ENCODE measurements at places on chromosomes 3 and 15. TPM values are rescaled to one million over a fixed set of nuclear protein-coding genes. Genes with fewer than 3 reads are reported as not detected.

DNA sequence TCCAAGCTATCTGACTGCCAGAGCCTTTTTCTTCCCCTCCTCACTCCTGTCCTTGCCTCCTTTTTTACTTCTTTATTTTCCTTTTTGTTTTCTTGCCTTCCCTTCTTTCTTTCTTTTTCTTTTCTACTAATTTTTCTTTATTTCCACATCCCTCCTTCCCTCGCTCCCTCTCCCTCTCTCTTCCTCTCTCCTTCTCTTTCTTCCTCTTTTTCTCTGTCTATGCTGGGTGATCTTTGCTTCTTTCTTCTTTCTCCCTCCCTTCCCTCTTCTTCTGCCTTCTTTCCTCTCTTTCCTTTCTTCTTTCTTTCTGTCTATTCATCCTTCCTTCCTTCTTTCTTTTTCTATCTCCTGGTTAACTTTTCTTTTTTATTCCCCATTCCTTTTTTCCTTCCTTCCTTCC lies 564.8 kb downstream of the NSUN3 start:
- H3K36me3 ChIP-seq = peaks cover 2% of the 10 kb centered on the region
- no peak for DNase-seq
- H3K4me3 ChIP-seq = no peak overlapping the region
- peaks cover 1% of the 10 kb centered on the region for H3K27me3 ChIP-seq
- no peak overlapping the region for H3K27ac ChIP-seq
- H3K4me1 ChIP-seq = no peaks in the 10 kb centered on the region

DNA sequence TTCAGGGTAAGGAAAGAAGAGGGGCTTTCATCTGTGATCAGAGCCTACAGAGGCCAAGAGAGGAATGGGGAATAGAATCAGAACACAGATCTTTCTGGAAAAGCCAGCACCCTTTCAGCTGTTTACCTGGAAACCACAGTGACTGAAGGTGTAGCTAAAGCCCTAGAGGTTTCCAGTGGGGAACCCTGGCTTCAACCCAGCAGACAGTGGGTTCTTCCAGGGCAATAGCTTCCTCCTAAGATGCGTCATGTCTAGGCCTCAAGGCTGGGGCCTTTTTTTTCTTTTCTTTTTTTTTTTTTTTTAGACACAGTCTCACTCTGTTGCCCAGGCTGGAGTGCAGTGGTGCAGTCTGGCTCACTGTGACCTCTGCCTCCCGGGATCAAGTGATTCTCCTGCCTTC lies 3.1 kb upstream of the CPNE9 start:
- H3K27me3 ChIP-seq = peaks cover 3% of the 10 kb centered on the region
- H3K36me3 ChIP-seq = no peaks in the 10 kb centered on the region
- no peak for DNase-seq
- no peak overlapping the region for H3K4me3 ChIP-seq
- H3K4me1 ChIP-seq = peaks cover 11% of the 10 kb centered on the region

The KLHL6 gene
- total RNA-seq = not detected

The RGMA gene
- 56.6 TPM for total RNA-seq

The KCNH8 gene
- 30.9 TPM for total RNA-seq

- no peak for DNase-seq
- peaks cover 6% of the 10 kb centered on the region for H3K27me3 ChIP-seq
- H3K27ac ChIP-seq = no peak overlapping the region
- no peaks in the 10 kb centered on the region for H3K4me1 ChIP-seq
These were observed 28.4 kb downstream of the HDAC11 start for GRCh38 chr3:13508496-13508895.

- no peak overlapping the region for H3K27ac ChIP-seq
- peaks cover 28% of the 10 kb centered on the region for H3K4me1 ChIP-seq
- H3K27me3 ChIP-seq = peaks cover 2% of the 10 kb centered on the region
- DNase-seq = no peak
These were observed 1.6 kb downstream of the STRA6 start for GRCh38 chr15:74200871-74201419.

GRCh38 chr3:169394316-169394715 lies 269.2 kb downstream of the MECOM start:
- no peaks in the 10 kb centered on the region for H3K4me1 ChIP-seq
- H3K27ac ChIP-seq = no peak overlapping the region
- no peaks in the 10 kb centered on the region for H3K36me3 ChIP-seq
- peaks cover 2% of the 10 kb centered on the region for H3K27me3 ChIP-seq
- no peak overlapping the region for H3K4me3 ChIP-seq

The GANC gene
- total RNA-seq = 17.8 TPM

DNA sequence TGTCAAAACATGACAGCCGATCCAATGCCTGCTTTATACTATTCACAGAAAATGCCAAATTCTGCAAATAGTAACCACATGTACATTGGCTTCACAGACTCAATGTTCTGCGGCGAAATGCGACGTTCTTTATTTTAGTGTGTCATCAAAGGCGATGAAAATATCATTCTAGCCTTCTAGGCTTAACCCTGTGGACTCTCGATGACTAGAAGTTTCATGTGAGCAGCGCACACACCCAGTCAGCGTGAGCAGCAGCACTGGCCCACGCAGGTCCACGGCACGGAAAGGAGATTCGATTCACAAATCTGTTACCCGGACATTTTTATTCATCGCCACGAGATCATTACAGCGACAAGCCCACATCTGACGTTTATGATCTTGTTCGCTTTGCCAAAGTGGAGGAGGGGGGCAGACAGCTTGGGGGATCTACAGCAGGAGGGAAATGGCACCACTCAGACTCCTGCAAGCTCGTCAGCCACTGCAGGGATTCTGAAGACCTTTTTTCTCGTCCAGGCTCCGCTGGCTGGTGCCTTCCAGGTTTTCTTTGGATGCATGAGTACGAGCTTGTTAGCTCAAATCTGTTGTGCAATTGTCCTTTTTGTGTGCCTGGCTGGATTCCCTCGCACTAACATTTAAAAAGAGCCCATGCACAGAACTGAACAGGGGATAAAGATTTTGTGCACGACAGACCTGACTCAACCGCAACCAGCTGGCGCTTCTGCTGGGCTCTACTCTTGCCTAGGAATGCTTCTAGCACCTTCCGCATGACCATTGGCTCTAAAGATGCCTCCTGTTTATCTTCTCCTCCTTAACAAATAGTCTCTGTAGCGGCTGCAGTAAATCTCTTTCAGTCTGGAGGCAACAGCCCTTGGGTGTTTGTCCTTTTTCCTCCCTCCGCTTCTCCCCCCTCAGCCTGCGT lies 938.4 kb downstream of the MCTP2 start:
- DNase-seq = no peak
- peaks cover 2% of the 10 kb centered on the region for H3K27me3 ChIP-seq
- H3K36me3 ChIP-seq = no peaks in the 10 kb centered on the region

The ITIH1 gene
- not detected for total RNA-seq

The CCR8 gene
- total RNA-seq = not detected

The LCMT2 gene
- total RNA-seq = 8.0 TPM

- peak overlapping the region; percentile 98 for H3K4me3 ChIP-seq
- no peaks in the 10 kb centered on the region for H3K36me3 ChIP-seq
- peak; percentile 74 for DNase-seq
- H3K27ac ChIP-seq = peak overlapping the region; percentile 98
- peaks cover 39% of the 10 kb centered on the region for H3K4me1 ChIP-seq
These were observed 1.2 kb downstream of the GNAI2 start for GRCh38 chr3:50237133-50237651.
